ENCODE measurements at places on chromosomes 2 and 18.

DNA sequence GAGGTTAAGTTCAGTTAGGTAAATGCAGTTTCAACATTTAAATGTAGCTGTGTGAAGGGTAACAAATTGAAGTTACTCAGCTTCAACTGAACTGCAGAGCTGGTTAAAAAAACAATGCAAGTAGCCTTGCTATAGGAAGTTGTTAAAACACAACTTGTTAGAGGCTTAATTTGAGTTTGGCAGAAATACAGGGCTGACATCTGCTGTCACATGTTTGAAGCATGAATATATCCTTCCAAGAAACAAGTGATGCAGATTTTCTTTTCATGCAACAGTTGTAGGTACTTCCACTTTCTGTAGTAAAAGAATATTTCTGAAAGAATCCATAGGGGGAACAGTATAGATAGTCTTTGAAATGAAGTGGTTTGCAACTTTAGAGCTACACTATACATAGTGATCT lies 208.7 kb upstream of the RASGRP3 start:
- no peak for ATAC-seq

- no peak for ATAC-seq
Measured at GRCh38 chr2:106058469-106059137, 135.5 kb downstream of the UXS1 start.

GRCh38 chr2:216632952-216633615 lies at the start of gene IGFBP2:
IGFBP2 (plus strand) TSS chr2:216633420; CDS start chr2:216633524, 104 bp downstream.
- ATAC-seq: no peak

GRCh38 chr18:26207937-26208336 lies 18.3 kb upstream of the TAF4B start:
- no peak for ATAC-seq

DNA sequence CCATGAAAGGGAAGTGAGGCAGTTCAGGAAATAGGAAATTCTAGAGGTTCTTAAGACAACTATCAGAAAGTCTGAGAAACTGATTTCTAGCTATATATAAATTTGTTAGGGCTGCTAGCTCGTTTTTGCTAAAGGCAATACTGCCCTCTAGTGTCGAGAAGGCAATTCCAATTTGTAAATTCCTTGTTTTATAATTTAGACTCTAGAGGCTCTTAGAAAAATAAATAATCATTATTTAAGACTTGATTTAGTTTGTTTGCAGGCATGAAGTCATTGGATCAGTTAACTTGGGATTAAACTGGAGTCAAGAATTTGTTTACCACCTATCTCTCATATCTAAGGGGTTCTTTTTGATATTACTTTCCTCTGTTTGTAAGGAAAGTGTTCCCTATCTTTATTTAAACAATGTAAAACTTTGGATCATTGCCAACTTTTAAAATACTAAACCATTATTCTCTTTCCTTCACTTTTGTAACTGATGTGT lies 66.2 kb downstream of the ACVR2A start:
- no peak for ATAC-seq

- ATAC-seq: no peak
Measured at GRCh38 chr2:120935339-120936313, 200.0 kb downstream of the GLI2 start.

GRCh38 chr2:30666266-30666874 lies 140.9 kb downstream of the CAPN13 start:
- ATAC-seq: peak; percentile 72

- ATAC-seq: no peak
Measured at GRCh38 chr2:40497251-40497859, 45.5 kb upstream of the SLC8A1 start.

GRCh38 chr2:199968126-199968525 lies 12.7 kb downstream of the MAIP1 start:
- no peak for ATAC-seq

DNA sequence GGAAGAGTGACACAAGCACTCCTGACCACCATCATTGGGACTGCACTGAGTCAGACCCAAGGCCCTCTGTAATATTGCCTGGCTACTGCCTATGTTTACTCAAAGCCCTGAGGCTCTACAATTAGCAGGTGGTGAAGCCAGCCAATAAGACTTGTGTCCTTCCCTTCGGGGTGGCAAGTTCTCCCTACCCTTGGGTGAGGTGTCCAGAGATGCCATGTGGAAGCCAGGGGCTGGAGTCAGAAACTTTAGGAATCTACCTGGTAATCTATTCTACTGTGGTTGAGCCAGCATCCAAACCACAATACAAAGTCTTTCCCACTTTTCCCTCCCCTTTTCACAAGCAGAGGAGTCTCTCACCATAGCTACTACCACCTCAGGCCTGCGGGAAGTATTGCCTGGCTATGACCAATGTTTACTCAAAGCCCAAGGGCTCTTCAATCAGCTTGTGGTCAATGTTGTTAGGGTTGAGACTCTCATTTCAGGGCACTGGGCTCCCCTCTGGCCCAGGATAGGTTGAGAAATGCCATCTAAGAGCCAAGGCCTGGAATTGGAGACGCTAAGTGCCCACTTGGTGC lies 17.6 kb downstream of the DHRS9 start:
- no peak for ATAC-seq

DNA sequence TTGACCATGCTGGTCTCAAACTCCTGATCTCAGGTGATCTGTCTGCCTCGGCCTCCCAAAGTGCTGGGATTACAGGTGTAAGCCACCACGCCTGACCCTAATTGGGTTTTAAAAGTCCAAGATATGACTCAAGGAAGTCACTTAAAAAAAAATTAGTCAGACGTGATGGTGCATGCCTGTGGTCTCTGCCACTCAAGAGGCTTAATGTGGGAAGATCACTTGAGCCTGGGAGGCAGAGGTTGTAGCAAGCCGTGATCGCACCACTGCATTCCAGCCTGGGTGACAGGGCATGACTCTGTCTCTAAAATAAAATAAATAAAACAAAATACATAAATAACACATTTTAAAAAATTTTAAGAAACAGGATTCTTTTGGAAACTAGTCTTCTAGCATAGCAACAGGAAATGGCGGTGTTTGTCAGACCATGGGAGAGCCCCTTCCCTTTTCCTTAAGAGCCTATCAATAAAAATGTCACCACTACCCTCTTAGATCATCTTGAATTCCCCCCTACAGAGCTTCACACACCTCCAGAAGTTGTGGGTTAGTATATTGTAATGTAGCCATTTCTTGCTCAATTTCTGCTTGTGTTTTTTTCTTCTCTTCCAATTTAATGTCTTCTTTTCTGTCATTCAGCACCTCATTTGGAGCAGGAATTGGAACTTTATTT lies 20.1 kb downstream of the SFT2D3 start:
- no peak for ATAC-seq

DNA sequence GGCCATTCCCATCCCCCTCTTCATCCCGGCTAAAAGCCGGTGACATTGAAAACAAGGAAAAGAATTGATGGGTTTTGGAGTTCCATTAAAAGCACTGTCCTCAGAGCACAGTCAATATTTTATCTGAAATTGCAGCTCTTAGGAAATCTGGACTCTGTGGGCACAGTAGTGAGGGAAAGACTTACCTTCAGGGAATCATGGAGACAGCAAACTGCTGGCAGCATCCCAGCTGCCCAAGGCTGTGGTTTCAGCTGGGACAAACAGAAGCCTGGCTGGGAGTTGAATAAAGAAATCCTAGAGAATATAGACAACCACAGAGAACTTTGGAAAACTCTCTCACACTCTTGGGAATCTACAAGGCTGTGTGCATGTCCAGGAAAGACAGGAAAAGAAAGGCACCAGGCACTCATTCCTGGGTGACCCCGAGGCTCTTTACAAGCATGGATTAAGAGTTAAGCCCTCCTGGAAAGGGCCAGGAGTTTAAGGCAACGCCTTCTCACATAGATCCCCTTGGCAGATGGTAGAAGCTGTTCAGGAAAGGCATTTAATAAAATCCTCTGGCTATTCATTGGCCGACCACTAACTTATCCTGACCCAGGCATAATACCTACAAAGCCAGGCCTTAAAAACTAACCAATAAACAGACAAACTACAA lies 255.1 kb downstream of the MYT1L start:
- ATAC-seq: no peak

GRCh38 chr2:207123335-207123744 lies 42.4 kb downstream of the KLF7 start:
- no peak for ATAC-seq

DNA sequence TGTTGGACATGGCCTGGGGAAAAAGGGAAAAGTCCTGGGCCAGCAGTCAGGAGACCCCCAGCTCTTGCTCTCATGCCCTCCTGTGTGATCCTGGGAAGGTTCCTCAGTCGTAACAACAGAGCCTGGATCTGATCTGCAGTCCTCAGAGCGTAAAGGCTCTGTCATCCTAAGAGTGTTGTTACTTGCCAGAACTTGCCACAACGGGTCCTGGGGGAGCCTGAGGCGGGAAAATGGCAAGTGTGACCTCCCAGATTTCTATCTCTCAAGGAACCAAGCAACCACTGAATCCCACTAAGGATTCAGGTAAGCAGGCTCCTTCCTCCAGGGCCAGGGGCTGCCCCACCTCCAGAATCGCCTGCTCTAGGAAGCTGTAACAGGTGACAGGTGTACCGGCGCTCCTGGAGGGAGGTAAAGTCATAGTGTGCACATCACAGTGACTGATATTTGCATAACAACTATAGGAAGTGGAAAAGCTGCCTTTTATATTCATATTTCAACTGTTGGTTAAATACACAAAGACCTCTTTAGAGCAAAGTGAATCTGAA lies 18.4 kb downstream of the HS1BP3 start:
- ATAC-seq: no peak

- no peak for ATAC-seq
Measured at GRCh38 chr2:126637386-126637785, 18.6 kb upstream of the GYPC start.

DNA sequence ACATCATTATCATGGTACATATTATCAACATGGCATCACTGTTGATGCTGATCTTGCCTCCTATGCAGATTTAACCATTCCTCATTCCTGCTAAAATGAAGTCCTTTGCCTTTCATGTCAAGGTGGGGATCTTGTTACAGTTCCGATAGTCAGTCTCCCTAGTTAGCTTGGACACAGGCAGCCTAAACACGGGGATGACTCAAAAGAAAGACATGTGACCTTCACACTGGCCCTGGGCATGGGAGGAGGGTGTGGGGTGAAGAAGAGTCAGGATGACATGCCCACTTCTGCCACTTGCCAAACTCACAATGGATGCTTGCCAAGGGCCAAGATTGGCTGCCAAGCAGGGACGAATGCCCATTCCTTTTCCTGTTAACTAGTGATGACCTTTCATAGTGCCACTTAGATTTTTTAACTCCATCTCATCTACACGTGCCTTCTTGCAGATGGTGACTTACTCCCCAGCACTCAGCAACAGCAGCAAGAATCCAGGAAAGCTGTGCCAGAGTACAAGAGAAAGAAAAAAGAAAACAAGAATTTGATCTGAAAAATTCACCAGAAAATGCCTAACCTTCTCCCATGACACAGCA lies 13.9 kb upstream of the SLC1A4 start:
- no peak for ATAC-seq

GRCh38 chr2:68907232-68907919 lies 36.2 kb upstream of the BMP10 start:
- ATAC-seq: no peak

DNA sequence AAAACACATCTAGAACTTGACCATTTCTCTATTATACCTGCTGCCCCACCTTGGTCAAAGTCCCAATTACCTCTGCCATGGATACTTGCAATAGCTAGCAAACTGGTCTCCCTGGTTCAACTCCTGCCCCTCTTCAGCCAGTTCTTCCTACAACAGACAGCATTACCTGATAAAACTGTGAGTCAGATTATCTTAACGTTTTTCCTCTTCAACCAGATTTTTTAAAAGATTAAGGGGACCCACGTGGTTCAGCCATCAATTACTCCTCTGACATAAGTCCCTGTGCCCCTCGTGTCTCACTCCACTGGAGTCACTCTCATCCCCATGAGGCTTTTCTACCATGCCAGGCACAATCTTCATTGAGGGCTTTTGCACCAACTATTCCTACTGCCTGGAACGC lies 5.3 kb upstream of the ARHGAP15 start:
- no peak for ATAC-seq

DNA sequence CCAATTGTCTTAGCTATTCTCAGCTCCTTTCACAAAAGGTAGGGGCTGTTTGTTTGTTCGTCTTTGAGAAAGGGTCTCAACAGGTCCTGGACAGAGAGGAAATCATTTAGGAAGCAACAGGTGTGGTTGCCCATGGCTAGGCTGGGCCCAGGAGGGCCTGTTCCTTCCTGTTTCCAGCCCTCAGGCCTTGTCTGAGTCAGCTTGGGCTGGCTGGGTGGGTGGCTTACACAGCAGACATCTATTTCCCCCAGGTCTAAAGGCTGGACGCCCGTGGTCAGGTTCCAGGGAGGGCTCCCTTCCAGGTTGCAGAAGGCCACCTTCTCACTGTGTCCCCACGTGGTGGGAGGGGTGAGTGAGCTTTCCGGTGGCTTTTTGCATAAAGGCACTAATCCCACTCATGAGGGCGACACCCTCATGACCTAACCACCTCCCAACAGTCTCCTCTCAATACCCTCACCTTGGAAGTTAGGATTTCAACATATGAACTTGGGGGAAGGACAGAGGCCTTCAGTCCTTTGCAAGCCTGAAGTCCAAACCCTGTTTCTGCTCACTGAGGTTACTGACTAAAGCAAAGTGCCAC lies 45.5 kb downstream of the ARHGEF4 start:
- ATAC-seq: no peak

Data from stimulated activated memory B cell treated with anti-CD40 and anti-IgM and Interleukin-4, amounts not matched to agents 10 μg/mL and 1 μg/mL and 100 μg/mL, for 72 hours (primary cell).